ENCODE measurements at places on chromosomes 3 and 15. TPM values are rescaled to one million over a fixed set of nuclear protein-coding genes. Genes with fewer than 3 reads are reported as not detected.

GRCh38 chr15:57152666-57153539 is 223.4 kb upstream of the CGNL1 start:
- H3K27me3 ChIP-seq, result no peaks in the 10 kb centered on the region
- no peak for DNase-seq
- no peaks in the 10 kb centered on the region for H3K36me3 ChIP-seq
- no peak overlapping the region for H3K4me3 ChIP-seq
- H3K4me1 ChIP-seq, result no peaks in the 10 kb centered on the region

DNA sequence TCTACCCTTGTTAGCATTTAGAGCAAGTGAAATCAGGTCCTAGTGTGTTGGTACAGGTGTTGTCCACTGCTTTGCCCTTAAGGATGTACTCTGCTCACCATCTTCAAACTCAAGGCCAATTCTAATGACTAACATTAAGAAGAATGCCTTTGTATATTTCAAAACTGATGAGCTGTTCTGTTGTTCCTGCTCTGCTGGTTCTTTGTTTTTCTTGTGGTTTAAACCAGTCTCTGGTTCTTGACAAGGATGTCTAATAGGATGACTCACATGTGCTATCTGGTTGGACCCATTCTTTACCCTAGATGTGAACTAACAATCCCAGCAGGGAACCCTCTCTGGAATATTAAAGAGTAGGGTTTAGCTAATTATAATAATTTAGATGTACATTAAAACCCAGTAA is 17.3 kb downstream of the ABHD5 start:
- no peak overlapping the region for H3K27ac ChIP-seq
- peaks cover 16% of the 10 kb centered on the region for H3K36me3 ChIP-seq
- no peak overlapping the region for H3K4me3 ChIP-seq
- no peaks in the 10 kb centered on the region for H3K4me1 ChIP-seq

GRCh38 chr3:197750396-197750831 is 731 bp downstream of the FYTTD1 start:
- H3K4me1 ChIP-seq, result peaks cover 16% of the 10 kb centered on the region
- H3K27me3 ChIP-seq, result no peaks in the 10 kb centered on the region
- no peaks in the 10 kb centered on the region for H3K36me3 ChIP-seq
- peak overlapping the region; percentile 91 for H3K27ac ChIP-seq
- H3K4me3 ChIP-seq, result peak overlapping the region; percentile 86

DNA sequence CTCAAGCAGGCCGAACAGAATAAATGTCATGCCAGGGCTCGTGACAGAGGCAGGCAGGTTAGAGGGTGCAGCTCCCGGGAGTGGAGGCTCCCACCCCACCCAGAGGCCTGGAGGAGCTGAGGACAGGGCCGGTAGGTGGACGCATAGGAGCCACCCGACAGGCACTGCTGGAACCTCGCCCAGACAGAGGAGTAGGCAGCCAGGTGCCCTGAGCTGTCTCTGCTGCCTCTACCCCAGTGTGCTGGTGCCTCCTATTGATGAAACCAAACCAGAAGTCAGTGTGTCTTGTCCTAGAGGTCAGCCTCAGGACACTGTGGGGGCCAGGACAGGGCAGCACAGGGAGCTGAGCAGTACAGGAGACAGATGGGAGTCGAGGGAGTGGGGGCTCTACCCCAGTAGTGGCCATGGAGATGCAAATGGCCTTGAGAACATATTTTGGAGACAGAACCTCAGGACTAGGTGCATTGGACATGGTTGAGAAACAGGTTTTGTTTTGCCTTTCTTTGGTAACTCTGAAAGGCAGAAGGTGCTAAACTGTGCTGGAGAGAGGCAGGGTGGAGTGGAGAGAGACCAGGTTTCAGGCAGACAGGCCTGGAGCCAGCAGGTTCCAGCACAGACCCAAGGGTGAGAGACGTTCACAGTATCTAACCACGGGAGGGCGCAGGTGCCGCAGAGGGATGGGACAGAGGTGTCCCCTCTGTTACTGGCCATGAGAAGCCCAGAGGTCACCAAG is 15.4 kb upstream of the KLF15 start:
- no peaks in the 10 kb centered on the region for H3K27me3 ChIP-seq
- H3K27ac ChIP-seq, result no peak overlapping the region
- H3K4me1 ChIP-seq, result no peaks in the 10 kb centered on the region
- H3K36me3 ChIP-seq, result no peaks in the 10 kb centered on the region

DNA sequence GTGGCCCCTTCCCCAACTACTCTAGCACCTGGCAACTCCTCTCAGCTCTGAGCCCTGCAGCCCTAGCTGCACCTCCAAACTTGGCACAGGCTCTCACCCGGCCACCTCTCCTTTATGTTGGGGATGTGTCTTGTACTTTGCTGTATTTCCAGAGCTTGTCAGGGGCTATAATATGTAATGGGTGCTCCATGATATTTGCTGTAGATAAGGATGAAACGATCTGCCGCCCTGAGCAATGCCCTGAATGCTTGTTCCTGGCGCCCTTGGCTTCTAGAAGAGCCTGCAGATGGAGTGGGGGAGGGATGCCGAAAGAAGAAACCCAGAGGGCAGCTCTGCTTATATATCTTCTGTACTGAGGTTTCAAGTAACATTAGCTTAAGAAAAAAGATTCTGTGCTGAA is 35.9 kb upstream of the ZBTB38 start:
- no peaks in the 10 kb centered on the region for H3K36me3 ChIP-seq

DNA sequence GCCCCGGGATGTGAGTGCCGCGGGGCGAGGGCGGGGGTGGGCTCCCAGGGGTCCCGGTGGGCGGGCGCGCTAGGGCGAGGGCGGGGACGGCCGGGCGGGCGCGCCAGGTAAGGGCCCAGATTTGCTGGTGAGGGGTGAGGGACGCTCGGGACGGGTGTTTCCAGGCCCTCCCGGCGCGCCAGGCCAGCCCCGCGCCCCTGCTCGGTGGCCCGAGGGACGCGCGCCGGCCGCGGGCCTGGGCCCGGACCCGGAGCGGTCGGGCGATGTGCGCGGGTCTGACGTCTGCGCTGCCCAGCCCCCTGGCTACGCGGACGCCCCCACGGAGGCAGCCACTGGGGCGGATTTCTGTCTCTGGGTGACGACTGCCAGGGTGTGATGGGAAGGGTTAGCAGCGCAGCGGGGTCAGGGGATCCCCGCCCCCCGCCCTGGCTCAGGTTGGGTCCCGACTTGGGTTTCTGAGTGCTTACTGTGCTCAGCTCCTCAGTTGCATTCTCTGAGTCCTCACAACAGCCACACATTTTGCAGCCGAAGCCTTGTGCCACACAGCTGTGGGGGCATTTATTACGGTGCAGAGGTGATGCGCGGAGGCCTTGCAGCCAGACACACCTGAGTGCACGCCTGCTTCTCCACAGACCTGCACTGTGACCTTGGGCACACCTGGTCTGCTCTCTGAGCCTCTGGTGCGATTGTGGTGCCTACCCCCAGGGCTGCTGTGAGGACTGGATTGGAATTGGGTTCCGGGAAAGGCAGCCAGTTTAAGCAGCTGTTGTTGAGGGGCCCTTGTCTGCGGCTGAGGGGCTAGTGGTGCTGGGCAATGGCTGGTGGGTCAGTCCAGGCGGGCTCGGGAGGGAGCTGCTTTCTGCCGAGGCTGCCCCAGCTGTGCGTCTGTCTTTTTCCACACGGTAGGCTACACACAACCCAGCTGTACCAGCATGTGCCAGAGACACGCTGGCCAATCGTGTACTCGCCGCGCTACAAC is 523 bp downstream of the HDAC11 start:
- peak overlapping the region; percentile 16 for H3K4me3 ChIP-seq
- no peaks in the 10 kb centered on the region for H3K27me3 ChIP-seq
- peak; percentile 51 for DNase-seq
- no peak overlapping the region for H3K27ac ChIP-seq
- H3K4me1 ChIP-seq, result peaks cover 32% of the 10 kb centered on the region
- H3K36me3 ChIP-seq, result no peaks in the 10 kb centered on the region

Gene ANKRD63
- not detected for total RNA-seq
